Osteoblast (primary cell): ENCODE measurements at places on chromosomes 1 and 21. TPM values are rescaled to one million over a fixed set of nuclear protein-coding genes. Genes with fewer than 3 reads are reported as not detected.

GRCh38 chr1:86169625-86170024, 13.1 kb upstream of the COL24A1 start:
- DNase-seq, result peak; percentile 60

DNA sequence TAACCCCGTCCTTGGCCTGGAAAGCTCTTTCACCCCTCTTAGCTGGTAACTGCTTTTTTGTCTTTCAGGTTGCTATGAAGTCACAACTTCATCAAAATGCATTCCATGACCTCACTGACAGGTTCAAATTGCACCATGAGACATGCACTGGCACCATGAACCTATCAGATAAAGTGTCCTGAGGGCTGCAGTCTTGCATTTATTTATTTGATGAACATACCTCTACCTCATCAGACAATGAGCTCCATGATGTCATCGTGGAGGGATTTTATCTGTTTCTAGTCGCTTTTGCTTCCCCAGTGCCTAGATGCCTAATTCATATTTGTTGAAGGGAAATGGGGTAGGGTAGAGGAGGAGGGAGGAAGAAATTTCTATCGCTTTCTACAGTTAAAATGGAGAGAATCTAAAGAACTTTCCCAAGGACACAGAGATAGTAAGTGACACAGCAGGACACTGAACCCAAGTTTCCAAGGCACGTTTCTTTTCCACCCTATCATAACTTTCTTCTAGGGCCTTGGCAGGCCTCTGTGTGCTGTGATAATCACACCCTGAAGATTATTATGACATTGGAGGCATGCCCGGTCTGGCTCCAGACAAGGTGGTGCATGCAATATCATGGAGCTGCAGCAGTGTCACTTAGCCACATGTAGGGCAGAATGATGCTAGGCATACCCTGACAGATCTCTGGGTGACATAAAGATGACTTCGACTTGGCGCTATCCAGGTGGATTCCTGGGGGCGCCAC, 69.5 kb downstream of the CD58 start:
- DNase-seq, result no peak

- DNase-seq, result no peak
Measured at GRCh38 chr1:107273515-107273914, 132.7 kb downstream of the NTNG1 start.

Gene PRKACB
- total RNA-seq, result 22.1 and 25.6 TPM in 2 replicates

DNA sequence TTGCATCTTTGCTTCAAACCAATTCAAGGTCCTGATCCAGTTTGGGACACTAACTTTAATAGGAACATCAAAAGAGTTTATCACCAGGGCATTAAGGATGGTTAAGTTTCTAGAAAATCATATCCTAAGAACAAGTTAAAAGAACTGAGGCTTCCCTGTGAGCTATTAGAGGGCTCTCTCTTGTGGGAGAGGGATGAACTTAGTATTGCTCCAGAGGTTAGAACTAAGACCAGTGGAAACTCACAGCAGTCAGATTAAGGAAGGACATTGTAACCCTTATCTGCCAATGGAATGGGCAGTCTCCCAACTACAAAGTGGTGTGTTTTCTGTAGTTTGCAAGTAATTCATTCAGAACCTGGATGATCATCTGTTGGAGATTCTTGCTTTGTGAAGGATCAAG, 36.8 kb downstream of the UBE2U start:
- DNase-seq, result no peak

- peak; percentile 67 for DNase-seq
Measured at GRCh38 chr1:67440339-67440738, 10.1 kb upstream of the SERBP1 start.

Gene LEMD1
- not detected in 2 replicates for total RNA-seq

DNA sequence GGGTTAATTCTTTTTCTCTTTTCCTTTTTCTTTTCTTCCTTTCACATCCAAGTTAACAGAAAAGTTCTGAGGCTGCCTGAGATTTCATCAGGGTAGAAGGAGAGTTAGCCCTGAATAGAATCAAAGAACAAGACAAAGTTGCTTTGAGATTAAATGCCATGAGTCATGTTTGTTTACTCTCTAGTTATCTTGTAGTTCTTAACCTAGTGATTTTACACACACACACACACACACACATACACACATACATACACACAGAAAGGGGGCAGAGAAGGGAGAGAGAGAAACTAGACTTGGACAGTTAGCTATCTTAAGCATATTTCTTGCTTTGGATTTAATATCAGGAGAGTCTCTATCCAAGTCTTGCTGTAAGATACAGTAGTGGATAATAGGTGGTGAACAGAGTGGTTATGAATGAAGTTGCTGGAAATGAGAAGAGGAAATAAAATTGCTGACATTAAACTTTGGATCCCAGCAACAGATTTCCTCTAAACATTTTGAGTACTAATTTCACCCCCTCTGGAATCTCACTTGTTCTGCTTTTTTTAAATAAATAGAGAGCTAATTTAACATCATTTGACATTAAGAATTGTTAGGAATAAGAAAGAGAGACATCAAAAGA, 19.9 kb downstream of the PLA2G4A start:
- DNase-seq, result no peak

DNA sequence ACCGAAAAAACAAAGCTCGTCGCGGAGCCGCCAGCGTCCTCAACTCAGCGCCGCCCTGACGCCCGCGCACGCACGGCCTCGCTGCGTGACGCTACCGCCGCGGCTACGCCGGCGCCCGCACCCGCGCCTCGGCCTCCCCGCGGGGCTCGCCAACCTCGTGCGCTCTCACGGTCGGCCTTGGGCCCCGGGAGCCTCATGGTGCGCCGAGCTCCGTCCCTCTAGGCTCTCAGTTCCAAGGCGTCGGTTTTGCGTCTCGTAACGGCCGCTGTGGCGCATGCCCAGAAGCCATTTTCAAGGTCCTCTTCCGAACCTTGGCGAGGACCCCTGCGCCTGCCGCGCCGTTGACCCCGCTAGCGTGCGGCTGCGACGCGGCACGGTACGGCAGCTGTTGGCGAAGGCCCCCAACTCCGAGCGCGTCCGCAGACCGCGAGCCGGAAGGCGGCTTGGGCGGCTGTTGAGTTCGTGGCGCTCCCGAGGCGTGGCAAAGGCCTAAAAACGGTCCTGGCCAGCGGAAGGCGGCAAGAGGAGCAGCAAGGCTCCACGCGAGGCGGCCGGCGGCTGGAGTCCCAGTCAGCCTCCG, at the start of gene HENMT1:
TSS of gene HENMT1 (minus strand) at position 64 of the 580 bp plus-strand sequence. CDS start 1,209 bp downstream, outside the sequence.
- peak; percentile 93 for DNase-seq

DNA sequence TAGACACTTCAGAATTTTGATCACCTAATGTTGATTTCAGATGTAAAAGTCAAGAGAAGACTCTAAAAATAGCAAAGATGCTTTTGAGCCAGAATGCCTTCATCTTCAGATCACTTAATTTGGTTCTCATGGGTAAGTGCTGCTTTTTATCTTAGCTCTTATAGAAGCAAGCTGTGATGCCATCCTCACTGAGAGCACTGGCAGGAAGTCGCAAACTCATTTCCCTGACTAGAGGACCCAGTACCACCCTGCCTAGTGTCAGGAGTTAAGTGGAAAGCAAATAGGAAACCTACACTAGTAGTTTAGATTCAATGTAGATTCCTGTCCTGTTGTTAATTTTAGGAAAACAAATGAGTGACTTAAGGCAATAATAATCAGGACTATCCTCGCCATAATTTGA, 12.1 kb downstream of the IFNAR2 start:
- DNase-seq, result no peak

- peak; percentile 97 for DNase-seq
Measured at GRCh38 chr1:25905680-25906643, at the start of gene STMN1. STMN1 (minus strand) TSS chr1:25906419; CDS start chr1:25904676, 1,743 bp downstream.

Gene CBS
- 26.1 and 30.6 TPM in 2 replicates for total RNA-seq

DNA sequence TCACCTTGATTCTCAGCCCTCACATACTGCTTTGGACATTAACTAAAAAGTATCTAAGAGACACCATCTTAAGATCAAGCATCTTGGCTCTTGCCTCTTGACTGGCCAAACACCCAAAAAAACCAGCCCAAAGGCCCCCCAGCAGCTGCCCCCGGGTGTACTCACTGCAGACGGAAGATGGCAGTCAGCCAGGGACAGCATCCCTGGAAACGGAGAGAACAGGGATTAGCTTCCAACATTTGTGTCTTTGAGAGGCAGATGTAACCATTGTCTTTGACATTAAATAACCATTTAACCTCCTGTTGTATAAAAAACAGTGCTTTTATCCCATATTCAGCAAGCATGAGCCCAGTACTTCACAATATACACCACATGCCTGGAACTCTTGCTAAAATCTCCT, 11.3 kb downstream of the TMEM63A start:
- no peak for DNase-seq

Gene CHIA
- total RNA-seq, result not detected in 2 replicates
